NCI-H1417 (cell line): ENCODE measurements at places on chromosomes 16 and 17.

DNA sequence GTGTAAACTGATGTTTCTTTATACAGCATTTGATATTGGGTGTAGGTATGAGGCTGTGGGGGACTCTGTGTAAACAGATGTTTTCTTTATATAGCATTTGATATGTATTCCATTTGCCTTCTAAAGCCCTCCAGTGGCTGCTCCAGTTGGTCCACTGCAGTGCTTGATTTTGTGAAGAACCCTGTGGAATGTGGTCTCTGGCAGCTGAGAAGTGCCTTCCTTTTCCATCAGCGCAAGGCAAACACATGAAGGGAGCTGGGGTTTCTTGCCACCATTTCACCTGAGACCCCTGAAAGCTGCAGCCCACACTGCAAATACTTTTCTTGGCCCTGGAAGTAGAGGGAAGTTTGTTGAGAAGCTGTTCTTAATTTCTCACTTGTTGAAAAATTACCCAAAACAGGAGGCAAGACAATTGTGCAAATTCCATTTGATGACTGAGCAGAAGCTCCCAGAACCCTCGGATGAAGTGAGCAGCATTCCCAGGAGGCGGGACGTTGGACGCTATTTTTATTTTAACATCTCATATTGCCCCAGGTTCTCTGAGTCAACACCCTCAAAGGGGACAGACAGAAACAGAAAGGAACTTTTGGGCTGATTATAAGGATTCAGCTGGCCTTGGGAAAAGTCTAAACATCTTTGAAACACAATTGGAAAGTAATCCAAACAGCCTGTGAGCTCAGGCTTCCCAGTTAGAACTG, 158.5 kb upstream of the RPH3AL start:
- DNase-seq, result no peak

DNA sequence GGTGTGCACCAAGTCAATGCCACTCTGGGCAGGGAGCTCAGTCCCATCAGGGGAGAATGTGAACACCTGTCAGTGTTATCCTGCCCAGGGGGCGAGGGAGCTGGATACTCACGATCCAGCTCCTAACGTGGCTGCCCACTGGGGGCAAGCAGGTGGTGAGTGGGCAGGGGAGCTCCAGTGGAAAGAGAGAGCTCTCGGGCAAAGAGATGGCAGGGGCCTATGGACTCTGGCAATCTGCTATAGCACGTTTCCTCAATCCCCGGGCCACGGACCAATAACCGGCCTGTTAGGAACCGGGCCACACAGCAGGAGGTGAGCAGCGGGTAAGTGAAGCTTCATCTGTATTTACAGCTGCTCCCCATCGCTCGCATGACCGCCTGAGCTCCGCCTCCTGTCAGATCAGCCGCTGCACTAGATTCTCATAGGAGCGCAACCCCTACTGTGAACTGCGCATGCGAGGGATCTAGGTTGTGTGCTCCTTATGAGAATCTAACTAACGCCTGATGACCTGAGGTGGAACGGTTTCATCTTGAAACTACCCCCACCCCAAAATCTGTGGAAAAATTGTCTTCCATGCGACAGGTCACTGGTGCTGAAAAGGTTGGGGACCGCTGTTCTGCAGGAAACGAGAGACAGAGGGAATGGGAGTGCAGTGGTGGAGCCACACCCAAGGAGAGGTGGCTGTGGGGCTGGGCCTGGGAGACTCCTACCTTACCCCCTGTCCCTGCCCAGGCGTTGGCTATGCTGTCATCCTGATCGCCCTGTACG, 15.6 kb downstream of the SLC6A2 start:
- DNase-seq, result peak; percentile 12

GRCh38 chr17:12349297-12349696, 316.4 kb upstream of the MYOCD start:
- no peak for DNase-seq

DNA sequence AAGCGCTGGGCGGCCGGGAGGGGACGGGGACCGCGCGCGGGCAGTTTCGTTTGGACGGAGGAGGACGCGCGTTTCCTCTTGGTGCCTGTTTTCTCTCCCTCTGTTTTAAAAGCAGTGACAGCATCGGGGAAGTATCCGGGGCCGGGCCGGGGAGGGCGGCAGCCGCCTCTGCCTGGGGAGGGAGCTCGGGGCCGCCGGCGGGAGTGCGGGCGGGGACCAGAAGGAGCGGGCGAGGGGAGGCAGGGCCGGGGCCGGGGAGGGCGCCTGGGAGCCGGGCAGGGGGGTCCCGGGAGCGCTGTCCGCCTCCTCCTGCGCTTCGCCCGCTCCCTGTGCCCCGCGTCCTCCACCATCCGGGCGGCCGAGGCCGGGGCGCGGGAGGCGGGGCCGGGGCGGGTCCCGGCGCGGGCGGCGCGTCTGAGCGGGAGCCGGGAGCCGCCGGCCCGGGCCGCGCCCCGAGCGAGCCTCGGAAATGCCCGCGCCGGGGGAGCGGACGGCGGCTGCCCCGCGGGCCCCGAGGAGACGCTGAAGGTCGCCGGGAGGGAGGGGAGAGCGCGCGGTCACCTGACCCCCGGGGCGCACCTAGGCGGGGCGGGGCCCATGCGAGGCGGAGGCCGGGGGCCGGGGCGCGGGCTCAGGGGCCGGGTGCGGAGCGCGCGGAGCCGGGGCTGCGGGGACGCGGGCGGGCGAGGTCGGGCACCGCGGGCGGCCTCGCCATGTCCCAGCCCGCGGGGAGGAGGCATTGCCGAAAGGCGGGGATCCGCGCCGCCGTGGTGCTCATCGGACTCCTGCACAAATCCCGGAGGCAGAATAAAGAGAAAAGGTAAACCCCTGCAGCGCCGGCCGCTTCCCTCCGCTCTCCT, 57.3 kb downstream of the RAP1GAP2 start:
- DNase-seq, result peak; percentile 43

- no peak for DNase-seq
Measured at GRCh38 chr16:5205361-5206040, 107.9 kb upstream of the EEF2KMT start.

- no peak for DNase-seq
Measured at GRCh38 chr17:3727041-3727440, 3.3 kb downstream of the HASPIN start.

DNA sequence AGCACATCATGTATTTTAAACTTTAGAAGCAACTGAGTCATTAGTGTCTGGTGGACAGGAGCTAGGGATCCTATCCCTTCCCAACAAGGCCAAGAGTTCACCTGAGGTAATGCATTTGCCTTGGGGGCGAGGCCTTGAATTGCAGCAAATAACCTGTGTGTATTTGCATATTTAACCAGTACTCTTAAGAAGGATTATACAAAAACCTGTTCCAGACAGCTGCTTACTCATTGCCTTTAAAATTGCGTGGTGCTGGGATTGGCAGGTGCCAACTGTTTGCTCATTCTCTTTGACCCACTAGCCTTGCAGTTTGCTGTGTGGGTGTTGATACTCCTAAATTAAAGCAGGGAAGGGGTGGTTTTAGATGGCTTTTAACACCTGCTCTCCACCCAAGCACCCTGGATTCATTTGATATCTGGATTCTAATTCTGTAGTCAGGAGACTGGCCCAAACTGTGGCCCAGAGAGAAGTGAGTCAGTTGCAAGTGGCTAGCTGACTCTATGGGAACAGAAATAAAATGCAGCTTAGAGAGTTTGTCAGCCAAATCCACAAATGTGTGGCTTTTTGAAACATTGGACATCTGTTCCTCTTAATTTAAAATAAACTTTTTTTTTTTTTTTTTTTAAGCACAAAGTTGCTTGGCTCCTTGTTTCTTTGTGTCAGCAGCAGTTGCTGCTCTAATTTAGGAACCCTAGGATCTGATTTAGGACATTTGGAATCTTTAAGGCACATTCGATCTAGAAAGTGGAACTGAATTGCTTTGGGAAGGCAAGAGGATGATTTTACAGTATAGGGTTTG, 46.9 kb downstream of the TUBD1 start:
- DNase-seq, result peak; percentile 76

DNA sequence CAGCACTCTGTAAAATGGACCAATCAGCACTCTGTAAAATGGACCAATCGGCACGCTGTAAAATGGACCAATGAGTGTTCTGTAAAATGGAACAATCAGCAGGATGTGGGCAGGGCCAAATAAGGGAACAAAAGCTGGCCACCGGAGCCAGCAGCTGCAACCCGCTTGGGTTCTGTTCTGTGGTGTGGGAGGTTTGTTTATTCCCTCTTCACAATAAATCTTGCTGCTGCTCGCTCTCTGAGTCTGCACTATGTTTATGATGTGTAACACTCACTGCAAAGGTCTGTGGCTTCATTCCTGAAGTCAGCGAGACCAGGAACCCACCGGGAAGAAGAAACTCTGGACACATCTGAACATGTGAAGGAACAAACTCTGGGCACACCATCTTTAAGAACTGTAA, 20.5 kb downstream of the TMEM100 start:
- no peak for DNase-seq

DNA sequence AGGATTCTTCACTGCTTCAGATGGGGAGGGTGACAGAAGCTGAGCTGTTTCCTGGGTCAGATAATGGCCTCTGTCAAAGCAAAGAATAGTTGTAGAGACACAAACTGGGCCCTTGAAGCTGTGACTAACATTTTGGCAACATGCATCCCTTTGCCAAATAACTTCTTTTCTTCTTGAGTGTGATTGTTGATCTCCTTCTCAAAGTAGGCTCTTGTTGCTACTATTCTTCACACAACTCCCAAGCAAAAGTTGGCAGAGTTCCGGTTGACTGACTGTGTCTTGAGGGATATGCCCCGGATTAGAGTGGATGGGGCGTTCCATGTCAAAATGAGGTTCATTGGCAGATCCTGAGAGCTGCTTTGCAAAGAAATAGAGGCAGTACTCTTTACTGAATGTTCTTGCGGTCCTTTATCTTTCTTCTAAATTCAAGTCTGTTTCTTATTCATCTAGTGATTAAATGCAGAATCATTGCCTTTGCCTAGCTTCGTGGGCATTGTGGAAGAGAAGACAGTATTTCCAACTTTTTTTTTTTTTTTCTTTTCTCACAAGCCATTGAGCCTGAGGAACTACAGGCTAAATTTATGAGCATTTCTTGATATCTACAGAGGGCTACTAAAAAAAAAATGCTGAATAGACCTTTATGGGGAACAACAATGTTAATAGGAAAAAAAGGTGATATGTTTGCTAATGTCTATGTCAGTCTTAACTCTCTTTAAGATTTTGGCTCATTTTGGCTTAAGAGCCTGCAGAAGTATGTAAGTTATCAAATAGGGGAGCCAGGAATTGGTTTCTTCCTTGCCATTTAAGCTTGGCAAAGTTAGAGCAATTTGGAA, 5.8 kb downstream of the WIPF2 start:
- DNase-seq, result no peak

DNA sequence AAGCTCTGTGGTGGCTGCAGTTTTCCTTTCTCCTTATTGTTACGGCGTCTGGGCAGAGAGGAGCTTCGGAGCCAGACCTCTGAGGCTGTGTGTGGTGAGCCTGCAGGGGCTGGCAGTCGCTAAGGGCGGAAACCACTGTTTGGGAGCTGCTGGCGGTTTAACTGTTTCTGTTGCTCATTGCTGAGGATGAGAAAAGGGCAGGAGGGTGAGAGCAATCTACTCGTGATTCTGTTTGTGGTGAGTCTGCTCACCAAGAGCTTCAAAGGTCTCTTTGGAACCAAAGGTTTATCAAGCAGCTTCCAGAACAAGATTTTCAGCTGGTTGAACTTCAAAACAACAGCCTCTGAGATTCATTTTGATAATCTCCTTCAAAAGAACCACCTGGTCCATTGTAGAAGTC, 143.9 kb downstream of the ANKFN1 start:
- no peak for DNase-seq

DNA sequence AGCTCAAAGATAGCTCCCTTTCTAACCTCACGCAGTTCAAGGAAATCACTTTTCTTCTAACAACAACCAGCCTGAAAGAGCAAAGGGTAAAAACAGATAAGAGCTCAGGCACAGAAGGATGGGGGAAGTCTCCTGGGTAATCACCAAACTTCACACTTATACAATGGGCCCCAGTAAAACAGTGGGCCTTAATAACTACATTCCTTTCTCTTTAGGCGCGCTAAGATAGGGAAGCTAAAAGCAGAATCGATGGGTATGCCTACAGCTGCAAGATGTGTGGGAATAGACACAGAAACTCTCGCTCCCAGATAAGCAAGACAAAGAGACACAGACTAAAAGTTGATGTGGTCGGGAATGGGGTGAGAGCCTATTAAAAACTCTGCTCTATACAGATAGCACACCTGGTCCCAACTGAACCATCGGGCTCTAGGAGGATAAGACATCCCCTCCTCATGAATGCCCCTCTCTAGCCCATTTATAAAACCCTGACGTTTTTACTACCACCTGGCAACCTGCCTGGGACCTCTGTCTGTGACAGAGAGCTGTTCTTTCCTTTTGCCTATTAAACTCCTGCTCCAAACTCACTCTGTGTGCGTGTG, 826 bp downstream of the LYZL6 start:
- no peak for DNase-seq

GRCh38 chr16:81956213-81956948, 54.9 kb downstream of the SDR42E1 start:
- DNase-seq, result peak; percentile 2

- DNase-seq, result no peak
Measured at GRCh38 chr16:67459861-67460150, 21.2 kb downstream of the ATP6V0D1 start.

DNA sequence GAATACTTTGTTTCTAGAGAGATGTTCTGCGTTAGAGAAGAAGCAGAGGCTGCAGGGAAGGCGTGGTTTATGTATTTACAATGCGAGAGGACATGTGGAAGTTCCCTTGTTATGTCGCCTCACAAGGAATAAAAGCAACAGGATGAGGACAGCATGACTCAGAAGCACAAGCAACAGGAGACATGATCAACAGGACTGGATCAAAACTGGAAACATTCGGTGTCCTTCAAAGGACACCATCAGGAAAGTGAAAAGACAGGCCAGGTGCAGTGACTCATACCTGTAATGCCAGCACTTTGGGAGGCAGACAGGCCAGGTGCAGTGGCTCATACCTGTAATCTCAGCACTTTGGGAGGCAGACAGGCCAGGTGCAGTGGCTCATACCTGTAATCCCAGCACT, 52.6 kb downstream of the CCDC57 start:
- no peak for DNase-seq

- peak; percentile 65 for DNase-seq
Measured at GRCh38 chr16:84718-85406, 6.8 kb downstream of the MPG start.

DNA sequence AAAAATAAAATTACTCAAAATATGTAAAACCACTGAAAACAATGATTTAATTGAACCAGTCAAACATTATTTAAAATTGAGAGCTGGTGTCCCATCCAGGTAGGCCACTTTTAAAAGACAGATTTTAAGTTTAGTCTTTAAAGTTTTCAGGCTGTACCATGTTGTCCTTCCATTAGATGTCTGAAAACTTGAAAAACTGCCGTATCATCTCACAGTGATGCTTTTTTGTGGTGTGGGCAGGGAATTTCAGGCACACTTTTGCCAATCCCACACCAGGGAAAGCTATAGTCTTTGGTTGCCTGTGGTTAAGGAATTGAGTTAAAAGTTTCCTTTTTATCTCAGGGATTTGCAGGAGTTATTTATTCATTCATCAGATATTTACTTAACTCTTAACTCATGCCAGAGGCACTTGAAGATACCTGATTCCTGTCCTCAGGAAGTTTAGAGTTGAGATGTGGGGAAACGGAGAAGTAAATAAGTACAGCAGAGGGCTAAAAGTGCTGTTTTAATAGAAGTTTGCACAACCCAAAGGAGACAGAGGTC, 3.2 kb downstream of the SNTB2 start:
- no peak for DNase-seq
